ENCODE measurements at places on chromosomes 6 and 20. TPM values are rescaled to one million over a fixed set of nuclear protein-coding genes. Genes with fewer than 3 reads are reported as not detected.

CST1 gene
- not detected for total RNA-seq

CCM2L gene
- total RNA-seq, result not detected

SYNDIG1 gene
- not detected for total RNA-seq

PAK5 gene
- total RNA-seq, result not detected

TMEM244 gene
- total RNA-seq, result 0.28 TPM

MICAL1 gene
- total RNA-seq, result 28.6 TPM

PTK6 gene
- total RNA-seq, result not detected

ADGB gene
- total RNA-seq, result not detected

SYNCRIP gene
- total RNA-seq, result 120 TPM

COL12A1 gene
- total RNA-seq, result 502 TPM

MARCKS gene
- 40.7 TPM for total RNA-seq

TBPL1 gene
- total RNA-seq, result 38.3 TPM

MICB gene
- 11.7 TPM for total RNA-seq

SAMD3 gene
- 3.1 TPM for total RNA-seq

PRICKLE4 gene
- total RNA-seq, result not detected

OVOL2 gene
- total RNA-seq, result not detected
